Melanocyte of skin (primary cell): ENCODE measurements at places on chromosomes 5 and 9. TPM values are rescaled to one million over a fixed set of nuclear protein-coding genes. Genes with fewer than 3 reads are reported as not detected.

The LCN1 gene
- not detected in 2 replicates for total RNA-seq

The WNK2 gene
- total RNA-seq, result 0.46 and 0.67 TPM in 2 replicates

The IL17B gene
- not detected in 2 replicates for total RNA-seq

The PCDHGB5 gene
- total RNA-seq, result 12.0 and 20.0 TPM in 2 replicates

The C9 gene
- total RNA-seq, result under 0.01 and 0.34 TPM in 2 replicates

The ALDH7A1 gene
- 24.6 and 29.2 TPM in 2 replicates for total RNA-seq

The FOXD4 gene
- total RNA-seq, result under 0.01 TPM in 1 of 2 replicates, not detected in the other

The SIMC1 gene
- 7.6 and 12.0 TPM in 2 replicates for total RNA-seq

The HK3 gene
- under 0.01 TPM in 1 of 2 replicates, not detected in the other for total RNA-seq

The FOXD1 gene
- total RNA-seq, result not detected in 2 replicates

The TEX48 gene
- not detected in 2 replicates for total RNA-seq

The CYLC2 gene
- not detected in 2 replicates for total RNA-seq

The OR1J2 gene
- total RNA-seq, result not detected in 2 replicates

The GLT6D1 gene
- total RNA-seq, result not detected in 2 replicates

The PRUNE2 gene
- total RNA-seq, result 242 and 408 TPM in 2 replicates

The PCDHB9 gene
- under 0.01 and 0.73 TPM in 2 replicates for total RNA-seq

The NTRK2 gene
- total RNA-seq, result 0.67 and 2.3 TPM in 2 replicates

The PCDHB7 gene
- total RNA-seq, result under 0.01 TPM in 2 replicates

The SLC28A3 gene
- under 0.01 TPM in 1 of 2 replicates, not detected in the other for total RNA-seq

The ACTBL2 gene
- under 0.01 TPM in 2 replicates for total RNA-seq

The GM2A gene
- 104 and 141 TPM in 2 replicates for total RNA-seq

The RETREG1 gene
- total RNA-seq, result 14.2 and 21.3 TPM in 2 replicates

The ZBTB34 gene
- 8.8 and 9.7 TPM in 2 replicates for total RNA-seq

The TXNDC8 gene
- not detected in 2 replicates for total RNA-seq

The IL31RA gene
- not detected in 2 replicates for total RNA-seq

The ZNF462 gene
- 20.0 and 38.5 TPM in 2 replicates for total RNA-seq

The ADAMTS12 gene
- 1.0 and 2.5 TPM in 2 replicates for total RNA-seq

The SPATA31E1 gene
- total RNA-seq, result under 0.01 TPM in 1 of 2 replicates, not detected in the other

The OR13C4 gene
- total RNA-seq, result not detected in 2 replicates

The JAK2 gene
- total RNA-seq, result 8.2 and 8.7 TPM in 2 replicates

The PIP5K1B gene
- total RNA-seq, result 0.36 TPM in 1 of 2 replicates, not detected in the other

The DDX46 gene
- total RNA-seq, result 15.1 and 32.0 TPM in 2 replicates

The DOCK8 gene
- total RNA-seq, result 10.0 and 13.3 TPM in 2 replicates

The BTNL8 gene
- not detected in 2 replicates for total RNA-seq

The TSSK1B gene
- under 0.01 TPM in 1 of 2 replicates, not detected in the other for total RNA-seq

The S100Z gene
- not detected in 2 replicates for total RNA-seq

The CER1 gene
- not detected in 2 replicates for total RNA-seq

The TMC1 gene
- not detected in 2 replicates for total RNA-seq

The PAX5 gene
- total RNA-seq, result under 0.01 TPM in 1 of 2 replicates, not detected in the other

The IL13 gene
- total RNA-seq, result not detected in 2 replicates

The CCDC183 gene
- total RNA-seq, result 0.69 TPM in 1 of 2 replicates, not detected in the other

The NOXA1 gene
- 0.36 and 0.69 TPM in 2 replicates for total RNA-seq

The TRIM41 gene
- total RNA-seq, result 7.6 and 14.2 TPM in 2 replicates

The NR4A3 gene
- total RNA-seq, result 7.2 and 8.3 TPM in 2 replicates

The RXRA gene
- 16.5 and 18.9 TPM in 2 replicates for total RNA-seq

The FCN2 gene
- total RNA-seq, result not detected in 2 replicates

The ACOT12 gene
- 0.31 and 1.00 TPM in 2 replicates for total RNA-seq

The BSPRY gene
- 0.31 and 0.67 TPM in 2 replicates for total RNA-seq

The DEPDC1B gene
- total RNA-seq, result 7.9 and 8.7 TPM in 2 replicates

The PTGS1 gene
- total RNA-seq, result under 0.01 and 0.31 TPM in 2 replicates

The NIPBL gene
- total RNA-seq, result 15.8 and 22.5 TPM in 2 replicates
